ENCODE measurements at places on chromosomes 3 and 15.

GRCh38 chr3:123353850-123354233 is 95.0 kb downstream of the ADCY5 start:
- DNase-seq, result no peak

- no peak for DNase-seq
These were observed 54.7 kb downstream of the TRPC1 start for GRCh38 chr3:142778541-142778940.

GRCh38 chr15:93479715-93480114 is 390.7 kb upstream of the RGMA start:
- no peak for DNase-seq

- no peak for DNase-seq
These were observed 264.6 kb downstream of the RORA start for GRCh38 chr15:60964527-60964926.

- DNase-seq, result no peak
These were observed 121.7 kb downstream of the CBLB start for GRCh38 chr3:105747060-105747541.

GRCh38 chr3:7400360-7400759 is 539.4 kb downstream of the GRM7 start:
- DNase-seq, result no peak

DNA sequence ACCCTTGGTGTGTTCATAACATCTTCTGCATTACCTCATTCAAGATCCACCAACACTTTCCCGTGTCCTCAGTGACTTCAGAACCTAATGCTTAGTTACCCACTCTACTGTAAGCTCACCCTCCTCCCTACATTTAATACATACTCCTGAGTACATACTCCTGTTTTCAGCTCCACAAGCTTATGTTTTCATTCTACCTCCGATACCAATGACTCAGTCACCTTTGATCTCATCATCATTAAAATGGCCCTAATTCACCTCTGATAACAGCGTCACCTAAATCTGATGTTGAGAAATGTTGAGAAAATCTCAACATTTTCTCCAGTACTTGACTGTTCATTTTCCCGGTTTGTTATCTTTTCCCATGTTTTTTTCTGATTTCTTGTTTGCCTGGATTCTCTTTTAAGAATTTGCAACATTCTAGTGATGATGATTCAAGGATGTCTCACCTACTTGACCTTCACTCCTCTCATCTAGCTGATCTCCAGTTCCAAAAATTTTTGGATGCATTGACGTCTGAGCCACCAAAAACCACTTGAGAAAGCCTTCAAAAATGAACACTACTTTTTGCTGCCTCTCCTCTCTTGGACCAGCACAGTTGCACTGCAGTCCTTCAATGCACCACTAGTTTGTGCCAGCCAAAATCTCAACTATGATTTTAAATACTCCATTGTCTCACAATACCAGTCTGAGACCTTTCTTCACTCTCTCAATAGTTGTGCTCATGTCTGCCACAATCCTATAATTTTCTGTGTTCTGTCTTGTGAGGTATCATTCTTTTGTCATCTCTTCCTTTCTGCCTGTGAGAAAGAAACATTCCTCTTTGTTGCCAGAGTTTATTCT is 220.7 kb upstream of the SEMA6D start:
- no peak for DNase-seq

- no peak for DNase-seq
These were observed 1042.1 kb downstream of the TUSC7 start for GRCh38 chr3:117751651-117752050.

DNA sequence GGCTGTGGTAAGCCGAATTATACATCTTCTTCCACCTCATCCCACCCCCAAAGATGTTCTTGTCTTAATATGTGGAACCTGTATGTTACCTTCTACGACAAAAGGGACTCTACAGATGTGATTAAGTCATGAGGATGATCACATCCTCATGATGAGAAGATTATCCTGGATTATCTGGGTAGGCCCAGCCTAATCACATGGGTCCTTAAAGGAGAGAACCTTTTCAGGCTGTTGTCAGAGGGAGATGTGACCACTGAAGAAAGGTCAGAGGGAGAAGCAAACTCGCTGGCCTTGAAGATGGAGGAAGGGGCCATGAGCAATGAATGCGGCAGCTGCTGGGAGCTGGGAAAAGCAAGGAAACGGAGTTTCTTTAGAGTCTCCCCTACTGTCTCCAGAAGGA is 12.9 kb upstream of the SCG3 start:
- DNase-seq, result no peak

DNA sequence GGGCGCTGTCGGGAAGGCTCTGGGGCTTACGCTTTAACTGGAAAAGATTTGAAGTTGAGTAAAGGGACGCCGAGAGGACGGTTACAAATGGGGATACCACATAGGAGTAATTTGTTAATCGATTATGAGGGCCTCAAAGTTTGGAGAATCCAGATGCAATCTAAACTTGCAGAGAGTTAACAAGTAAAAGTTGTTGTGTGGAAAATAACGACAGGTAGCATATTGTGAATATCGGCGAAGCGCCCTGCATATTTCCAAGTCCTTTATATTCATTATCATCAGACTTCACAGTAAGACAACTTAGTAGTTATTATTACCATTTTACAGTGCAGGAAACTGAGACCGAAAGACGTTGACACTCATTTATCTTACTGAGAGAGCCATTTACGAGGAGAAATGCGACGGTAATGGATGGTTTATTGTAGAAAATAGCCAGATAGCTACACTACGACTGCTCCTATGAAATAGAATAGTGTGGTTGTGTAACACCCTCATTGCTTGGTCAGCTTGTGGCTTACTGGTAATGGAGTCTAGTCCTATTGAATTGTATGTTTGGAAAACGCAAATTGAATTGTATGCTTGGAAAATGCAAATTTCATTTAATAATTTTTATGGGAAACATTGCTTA is 700 bp downstream of the MKRN2 start:
- DNase-seq, result no peak

DNA sequence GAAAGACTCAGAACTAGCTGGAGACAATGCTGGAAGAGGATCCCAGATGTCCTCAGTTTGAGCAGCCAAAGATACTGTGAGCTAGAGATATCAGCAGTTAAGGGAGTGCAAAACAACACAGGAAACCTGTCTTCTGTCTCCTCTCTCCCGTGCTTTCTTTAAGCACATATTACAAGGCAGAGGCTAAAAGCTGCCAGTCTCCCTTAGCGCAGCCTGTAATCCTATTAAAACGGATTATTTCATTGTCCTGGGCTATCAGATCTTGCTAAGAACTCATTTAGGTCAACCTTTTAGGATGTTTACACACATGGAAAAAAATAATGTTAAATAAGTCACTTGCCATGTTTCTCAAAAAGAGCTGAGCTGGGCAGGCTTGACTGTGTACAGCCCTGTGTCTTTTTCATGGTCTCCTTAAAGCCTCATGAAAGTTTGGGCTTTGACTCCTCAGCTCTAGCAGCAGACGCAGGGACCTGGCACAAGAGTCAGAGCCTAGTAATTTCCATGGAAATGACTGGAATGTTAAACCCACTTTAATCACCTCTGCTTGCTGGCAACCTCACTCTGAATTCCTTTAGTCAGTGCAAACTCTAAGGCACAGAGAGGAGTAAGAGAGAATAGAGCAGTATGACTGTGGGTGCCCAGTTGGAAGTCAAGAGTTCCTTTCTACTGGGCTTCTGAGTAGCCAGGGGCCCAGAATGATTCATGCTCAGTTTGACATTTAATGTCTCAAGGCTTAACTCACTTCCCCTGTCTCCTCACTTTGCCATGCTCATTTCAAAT is 491.9 kb downstream of the NTRK3 start:
- DNase-seq, result no peak

DNA sequence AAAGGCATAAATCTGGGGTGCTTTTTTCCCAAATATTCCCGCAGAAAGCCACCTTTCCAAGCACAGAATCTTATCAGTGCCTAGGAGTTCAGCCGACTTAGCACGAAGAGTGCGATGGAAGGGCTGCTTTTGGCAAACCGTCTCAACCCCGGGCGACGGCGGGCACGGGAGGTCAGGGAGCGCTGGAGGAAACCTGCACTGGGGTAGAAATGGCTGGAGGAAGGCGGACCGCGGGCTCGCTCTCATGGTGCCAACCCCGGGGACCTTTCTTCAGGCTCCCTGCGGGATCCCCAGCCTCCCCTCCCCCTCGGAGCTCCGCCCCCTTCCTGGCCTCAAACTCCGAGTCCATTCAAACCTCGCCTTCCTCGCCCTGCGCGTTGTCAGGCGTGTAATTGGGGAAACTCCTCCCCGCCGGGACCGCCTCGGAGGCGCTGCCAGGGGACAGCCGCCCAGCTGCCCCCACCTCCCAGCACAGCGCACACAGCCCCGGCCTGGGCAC is at the start of gene GABRG3:
Gene GABRG3, plus strand, starts transcription at position 470 of the 499 bp plus-strand sequence.
- DNase-seq, result no peak

- DNase-seq, result no peak
These were observed 8.6 kb downstream of the ISLR start for GRCh38 chr15:74182131-74182530.

- no peak for DNase-seq
These were observed 230.8 kb upstream of the MCTP2 start for GRCh38 chr15:94000606-94001005.

DNA sequence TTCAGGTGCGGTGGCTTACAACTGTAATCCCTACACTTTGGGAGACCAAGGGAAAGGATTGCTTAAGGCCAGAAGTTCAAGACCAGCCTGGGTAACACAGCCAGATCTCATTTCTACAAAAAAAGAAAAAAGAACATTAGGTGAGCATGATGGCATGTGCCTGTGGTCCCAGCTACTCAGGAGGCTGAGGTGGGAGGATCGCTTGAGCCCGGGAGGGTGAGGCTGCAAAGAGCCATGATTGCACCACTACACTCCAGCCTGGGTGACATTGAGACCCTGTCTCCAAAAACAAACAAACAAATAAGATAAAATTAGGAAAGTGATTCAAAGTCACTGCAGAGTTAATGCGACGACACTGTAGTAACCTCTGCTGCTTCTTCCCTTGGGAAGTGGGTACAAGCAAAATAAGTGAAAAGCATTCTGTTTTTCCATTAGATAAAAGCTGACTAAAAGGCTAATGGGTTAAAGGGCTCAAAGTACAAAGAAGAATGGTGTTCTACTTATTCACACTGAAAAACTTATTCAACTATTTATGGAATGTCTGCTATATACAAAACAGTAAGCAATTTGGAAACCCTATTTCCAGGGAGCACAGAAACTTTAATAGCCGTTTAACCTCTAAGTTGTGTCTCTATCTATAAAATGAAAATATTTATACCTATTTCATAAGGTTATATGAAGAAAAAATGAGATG is 8.0 kb upstream of the RPS27L start:
- DNase-seq, result no peak

- DNase-seq, result no peak
These were observed 67.3 kb downstream of the TGFBR2 start for GRCh38 chr3:30673425-30674341.

- no peak for DNase-seq
These were observed 73.0 kb upstream of the VGLL4 start for GRCh38 chr3:11716573-11717290.

DNA sequence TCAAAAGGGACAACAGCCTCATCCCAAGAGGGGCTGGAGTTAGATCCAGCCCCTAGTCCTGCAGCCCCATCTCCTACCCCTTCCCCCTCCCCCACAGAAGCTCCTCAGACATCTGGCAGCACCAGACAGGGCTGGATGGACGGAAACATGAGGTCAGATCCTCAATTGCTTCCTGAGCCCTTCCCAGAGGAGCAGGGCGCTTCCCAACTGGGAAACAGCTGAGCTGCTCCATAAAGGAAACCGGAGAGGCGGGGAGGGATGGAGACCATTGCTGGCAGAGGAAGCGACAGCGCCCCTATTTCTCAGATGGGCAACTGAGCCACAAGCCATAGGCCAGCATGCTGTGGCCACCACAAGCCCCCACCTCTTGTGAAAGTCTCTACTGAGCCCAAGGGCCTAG is 18.3 kb upstream of the CYP11A1 start:
- no peak for DNase-seq

DNA sequence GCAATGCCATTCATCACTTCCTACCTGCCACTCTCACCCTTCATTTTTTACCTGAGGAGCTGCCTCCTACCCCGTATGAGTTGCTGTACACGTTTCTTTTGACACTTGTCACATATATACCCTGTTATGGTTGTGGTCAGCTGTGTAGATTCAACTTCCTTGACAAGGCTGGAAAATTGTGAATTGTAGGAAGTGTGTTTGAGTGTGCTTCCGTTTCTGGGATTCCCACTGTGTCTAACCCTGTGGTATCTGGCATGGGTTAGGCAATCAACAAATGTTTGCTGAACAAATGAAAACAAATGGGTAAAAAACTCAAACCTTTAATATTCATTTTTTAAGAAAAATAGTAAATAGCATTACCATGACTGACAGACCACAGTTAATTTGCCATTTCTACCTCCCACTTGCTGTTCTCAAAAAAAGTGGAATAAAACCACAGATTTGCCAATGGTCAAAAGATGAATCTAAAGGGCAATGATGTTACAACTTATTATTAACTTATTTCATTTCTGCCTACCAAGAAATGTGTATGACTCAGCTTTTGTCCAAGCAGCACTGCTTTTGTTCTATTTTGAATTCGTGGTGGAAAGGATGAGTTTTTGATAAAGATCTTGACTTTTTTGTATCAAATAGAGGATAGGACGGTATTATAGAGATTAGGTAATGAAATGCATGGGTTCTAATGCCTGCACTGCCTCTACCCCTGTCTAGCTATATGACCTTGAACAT is 404.6 kb downstream of the LPP start:
- DNase-seq, result no peak

- peak; percentile 64 for DNase-seq
These were observed 13.6 kb upstream of the SMCO1 start for GRCh38 chr3:196528639-196529233.

- no peak for DNase-seq
These were observed 73.7 kb upstream of the PROK2 start for GRCh38 chr3:71858503-71859122.

DNA sequence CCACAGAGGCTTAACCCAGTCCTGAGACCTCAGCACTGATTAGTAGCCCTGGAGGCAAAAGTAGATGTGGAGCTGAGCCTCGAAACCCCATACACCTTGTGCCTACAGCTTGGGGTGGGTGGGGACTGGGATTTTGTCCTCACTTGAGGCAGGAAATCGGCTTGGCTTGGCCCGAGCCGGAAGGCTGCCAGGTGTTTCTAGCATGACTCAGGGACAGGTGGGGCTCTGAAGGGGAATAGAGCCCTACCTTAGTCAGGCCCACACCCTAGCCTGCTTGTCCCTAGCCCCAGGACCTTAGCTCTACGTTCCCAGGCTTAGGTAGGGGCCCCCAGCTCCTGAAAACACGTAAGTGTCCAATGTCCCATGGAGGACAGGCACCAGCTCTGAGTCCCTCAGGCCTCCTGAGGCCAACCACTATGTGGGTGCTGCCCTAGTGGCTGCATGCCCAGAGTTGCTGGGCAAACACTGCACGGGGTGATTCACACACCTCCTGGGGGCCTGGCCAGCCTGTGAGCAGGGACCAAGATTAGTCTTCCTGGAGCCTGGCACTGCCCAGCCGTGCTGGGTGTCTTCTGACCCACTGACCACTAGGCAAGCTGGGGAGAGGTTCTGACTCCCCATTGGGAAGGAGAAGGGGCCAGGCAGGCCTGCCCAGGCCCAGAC is 3.1 kb downstream of the MST1R start:
- DNase-seq, result no peak

DNA sequence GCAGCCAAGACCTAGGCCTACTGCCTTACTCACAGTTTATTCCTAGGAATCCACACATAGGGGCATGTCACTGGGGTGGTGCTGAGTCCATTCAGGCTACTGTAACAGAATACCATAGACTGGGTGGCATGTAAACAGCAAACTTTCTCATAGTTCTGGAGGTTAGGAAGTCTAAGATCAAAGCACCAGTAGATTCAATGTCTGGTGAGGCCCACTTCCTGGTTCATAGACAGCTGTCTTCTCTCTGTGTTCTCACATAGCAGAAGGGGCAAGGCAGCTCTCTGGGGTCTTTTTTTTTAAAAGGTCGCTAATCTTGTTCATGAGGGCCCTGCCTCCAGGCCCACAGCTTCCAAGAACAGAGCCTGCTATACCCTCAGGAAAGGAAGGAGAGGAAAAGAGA is 113.9 kb upstream of the MANF start:
- no peak for DNase-seq
